ENCODE measurements at places on chromosomes 5 and 9. TPM values are rescaled to one million over a fixed set of nuclear protein-coding genes. Genes with fewer than 3 reads are reported as not detected.

SUSD3 gene
- 3.6 TPM for total RNA-seq

ADAMTS12 gene
- total RNA-seq, result 2.3 TPM

PARP8 gene
- 17.9 TPM for total RNA-seq

PCDHA12 gene
- 3.9 TPM for total RNA-seq

DRD1 gene
- not detected for total RNA-seq

NR4A3 gene
- 8.9 TPM for total RNA-seq

IRX1 gene
- total RNA-seq, result not detected

EMB gene
- total RNA-seq, result 2.6 TPM

SLC46A2 gene
- not detected for total RNA-seq

OR13F1 gene
- total RNA-seq, result not detected

DNA sequence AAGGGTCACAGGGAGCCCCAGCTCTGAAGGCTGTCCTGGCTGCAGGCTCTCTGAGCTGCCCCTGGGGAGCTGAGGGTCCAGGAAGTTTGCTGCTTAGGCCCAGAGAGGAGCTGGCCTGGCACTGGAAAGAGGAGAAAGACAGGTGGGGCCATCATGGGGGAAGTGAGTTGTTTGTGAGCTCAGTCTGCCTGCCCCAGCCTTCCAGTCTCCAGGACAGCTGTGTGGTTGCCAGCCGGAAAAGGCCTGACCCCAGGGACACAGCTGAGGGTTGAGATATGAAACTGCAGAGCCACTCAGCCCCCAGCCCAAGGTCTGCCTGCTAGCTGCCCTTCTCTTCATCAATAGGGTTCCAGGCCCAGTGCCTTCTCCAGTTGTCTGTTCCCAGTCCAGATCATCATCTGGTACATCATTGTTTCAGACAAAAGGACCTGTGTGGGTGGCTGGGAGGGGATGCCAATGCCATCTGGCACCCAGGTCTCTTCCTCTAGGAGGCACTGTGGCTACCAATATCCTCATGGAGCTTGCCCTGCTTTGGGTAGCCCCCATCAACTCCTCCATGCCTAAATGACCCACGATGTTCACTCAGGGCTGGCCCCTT lies 4.3 kb upstream of the DDX41 start:
- no peak overlapping the region for H3K4me3 ChIP-seq
- peaks cover 10% of the 10 kb centered on the region for H3K4me1 ChIP-seq
- no peak overlapping the region for H3K27ac ChIP-seq
- H3K36me3 ChIP-seq, result peaks cover 17% of the 10 kb centered on the region
- H3K27me3 ChIP-seq, result no peaks in the 10 kb centered on the region

DNA sequence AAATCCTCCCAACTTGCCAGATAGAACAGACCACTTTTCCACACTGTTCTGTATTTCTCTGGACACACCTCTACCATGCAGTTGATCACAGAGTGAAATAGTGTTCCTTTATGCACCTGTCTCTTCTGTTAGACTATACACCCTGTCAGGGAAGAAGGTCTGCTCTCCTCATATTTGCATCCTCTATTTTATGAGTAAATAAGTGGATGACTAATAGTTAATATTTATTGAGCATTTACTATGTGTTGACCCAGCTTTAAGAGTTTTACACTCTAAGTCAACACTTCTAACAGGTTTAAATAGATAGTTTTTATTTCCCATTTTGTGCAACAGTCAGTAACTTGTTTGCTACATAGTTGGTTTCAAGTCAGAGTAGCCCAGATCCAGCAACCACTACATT lies 452.8 kb upstream of the MPDZ start:
- no peaks in the 10 kb centered on the region for H3K4me1 ChIP-seq
- H3K27ac ChIP-seq, result no peak overlapping the region

DNA sequence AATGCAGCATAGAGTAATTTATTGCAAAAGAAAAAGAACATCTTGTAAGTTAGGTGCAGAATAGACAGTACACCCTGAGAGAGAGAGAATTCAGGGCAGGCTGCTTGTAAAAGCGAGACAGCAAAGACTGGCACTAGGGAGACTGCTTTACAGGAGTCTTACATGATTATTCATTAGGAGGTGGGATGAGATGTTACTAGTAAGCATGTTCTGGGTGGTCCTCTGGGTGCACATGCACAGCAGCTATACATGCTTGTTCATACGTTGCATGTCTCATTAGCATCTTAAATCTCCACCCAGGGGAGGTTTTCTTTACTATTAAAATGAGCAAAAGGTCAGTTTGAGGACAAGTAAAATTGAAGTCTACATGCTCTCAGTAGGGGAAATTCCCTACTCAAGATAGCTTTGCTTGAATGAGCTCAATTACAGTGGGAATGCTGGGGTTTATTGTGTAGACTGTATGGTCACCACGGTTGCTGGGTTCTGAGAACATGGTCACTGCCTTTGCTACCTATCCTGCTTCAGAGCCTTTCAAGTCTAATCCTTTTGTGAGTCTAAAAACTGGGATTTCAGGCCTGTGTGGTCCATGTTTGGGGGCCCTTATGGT lies 60.6 kb downstream of the RGS7BP start:
- no peak overlapping the region for H3K27ac ChIP-seq
- H3K36me3 ChIP-seq, result no peaks in the 10 kb centered on the region
- no peak for DNase-seq
- no peaks in the 10 kb centered on the region for H3K27me3 ChIP-seq

GRCh38 chr5:156380848-156381247 lies 53.9 kb downstream of the SGCD start:
- no peaks in the 10 kb centered on the region for H3K36me3 ChIP-seq
- no peaks in the 10 kb centered on the region for H3K4me1 ChIP-seq
- no peak overlapping the region for H3K4me3 ChIP-seq
- no peaks in the 10 kb centered on the region for H3K27me3 ChIP-seq

DNA sequence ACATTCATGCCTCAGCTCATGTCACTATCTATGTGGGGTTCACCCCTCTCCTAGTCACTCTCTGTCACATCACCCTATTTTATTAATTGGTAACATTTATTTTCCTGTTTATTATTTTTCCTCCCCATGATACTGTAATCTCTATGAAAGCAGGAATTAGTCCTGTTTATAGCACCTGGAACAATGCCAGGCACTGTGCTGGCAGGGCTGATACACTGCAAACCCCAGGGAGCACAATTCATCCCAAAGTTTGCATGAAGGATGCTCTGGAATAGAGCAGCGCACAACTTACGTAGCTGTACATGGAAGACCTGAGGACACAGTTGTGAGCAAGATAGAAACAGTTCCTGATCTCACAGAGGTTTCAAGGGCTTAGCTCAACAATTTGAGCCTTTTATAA lies 103.2 kb downstream of the NSG2 start:
- H3K27me3 ChIP-seq, result no peaks in the 10 kb centered on the region

DNA sequence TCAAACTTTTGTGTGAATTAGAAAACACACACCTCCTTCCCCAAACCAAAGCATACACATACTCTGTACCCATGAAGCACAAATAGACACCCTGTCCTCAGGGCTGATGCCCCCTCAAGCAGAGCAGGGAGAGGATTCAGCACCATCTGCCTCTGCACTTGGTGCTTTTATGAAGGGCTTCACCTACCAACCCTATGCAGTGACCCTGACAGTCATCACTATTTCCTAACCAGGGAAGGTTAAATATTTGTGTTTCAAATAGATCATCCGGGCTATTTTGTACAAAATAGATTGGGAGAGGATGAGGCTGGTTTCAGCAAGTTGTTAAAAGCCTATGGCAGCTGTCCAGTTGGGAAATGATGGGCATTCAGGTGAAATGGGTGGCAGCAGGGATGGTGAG lies 396.2 kb downstream of the ZSWIM6 start:
- DNase-seq, result no peak
- H3K27ac ChIP-seq, result no peak overlapping the region
- H3K27me3 ChIP-seq, result no peaks in the 10 kb centered on the region
- peaks cover 21% of the 10 kb centered on the region for H3K4me1 ChIP-seq
- no peaks in the 10 kb centered on the region for H3K36me3 ChIP-seq
- H3K4me3 ChIP-seq, result no peak overlapping the region

DNA sequence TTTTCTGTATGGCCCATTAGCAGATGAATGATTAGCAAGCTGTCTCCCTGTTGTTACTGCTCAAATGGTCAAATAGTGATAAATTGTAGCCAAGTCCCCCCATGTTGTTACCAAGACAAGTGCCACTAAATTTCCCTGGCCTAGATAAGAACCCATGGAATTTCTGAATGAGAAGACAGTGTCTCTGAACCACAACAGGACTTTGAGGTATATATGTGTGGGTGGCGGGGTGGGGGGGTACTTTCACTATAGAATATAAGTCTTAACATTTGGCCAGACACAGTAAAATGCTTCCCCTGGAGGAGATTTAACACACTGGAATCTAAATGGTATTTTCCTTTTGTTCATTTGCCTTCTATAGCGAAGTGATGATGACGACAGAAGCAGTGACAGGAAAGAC lies 28.7 kb downstream of the XPA start:
- H3K36me3 ChIP-seq, result peaks cover 41% of the 10 kb centered on the region
- no peaks in the 10 kb centered on the region for H3K4me1 ChIP-seq
- H3K27me3 ChIP-seq, result no peaks in the 10 kb centered on the region
- H3K4me3 ChIP-seq, result no peak overlapping the region
- no peak for DNase-seq
- H3K27ac ChIP-seq, result no peak overlapping the region

- no peaks in the 10 kb centered on the region for H3K27me3 ChIP-seq
- H3K27ac ChIP-seq, result peak overlapping the region; percentile 97
- no peak for DNase-seq
- peaks cover 56% of the 10 kb centered on the region for H3K4me1 ChIP-seq
- H3K4me3 ChIP-seq, result peak overlapping the region; percentile 91
These were observed 1.3 kb downstream of the NIPBL start for GRCh38 chr5:36877667-36878391.

DNA sequence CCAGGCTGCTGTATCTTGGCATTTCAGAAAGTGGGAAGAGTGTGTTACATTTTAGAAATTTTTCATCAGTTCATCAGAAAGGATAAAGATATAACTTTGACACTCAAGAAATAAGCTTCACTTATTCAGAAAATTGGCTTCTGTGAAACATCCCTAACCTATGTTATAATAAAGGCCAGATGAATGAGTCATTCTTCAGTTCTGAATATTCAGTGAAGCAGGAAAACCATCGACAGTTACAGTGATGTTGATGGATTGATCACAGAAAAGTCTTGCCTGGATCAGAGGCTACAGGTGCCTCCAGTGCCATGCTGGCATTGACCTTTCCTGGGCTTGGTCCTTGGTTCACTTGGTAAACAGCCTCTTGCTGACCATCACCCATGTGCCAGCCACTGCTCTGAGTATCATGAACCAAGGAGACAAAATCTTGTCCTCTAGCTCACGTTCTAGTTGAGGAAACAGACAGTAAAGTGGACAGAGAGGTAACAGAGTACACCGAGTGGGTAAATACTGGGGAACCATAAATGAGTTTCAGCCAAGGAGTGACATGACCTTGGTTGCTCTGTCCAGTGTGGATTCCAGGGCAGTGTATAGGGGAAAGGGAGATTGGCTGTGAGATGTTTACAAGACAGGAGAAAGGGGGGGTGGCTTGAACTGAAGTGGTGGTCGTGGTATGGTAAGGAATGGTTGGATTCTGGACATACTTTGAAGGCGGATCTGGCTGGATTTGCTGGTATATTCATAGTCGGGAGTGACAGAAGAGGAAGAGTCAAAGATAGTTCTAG lies 98.6 kb downstream of the AMBP start:
- H3K4me3 ChIP-seq, result no peak overlapping the region
- no peak overlapping the region for H3K27ac ChIP-seq
- no peak for DNase-seq
- peaks cover 3% of the 10 kb centered on the region for H3K4me1 ChIP-seq
- H3K36me3 ChIP-seq, result no peaks in the 10 kb centered on the region
- H3K27me3 ChIP-seq, result no peaks in the 10 kb centered on the region

DNA sequence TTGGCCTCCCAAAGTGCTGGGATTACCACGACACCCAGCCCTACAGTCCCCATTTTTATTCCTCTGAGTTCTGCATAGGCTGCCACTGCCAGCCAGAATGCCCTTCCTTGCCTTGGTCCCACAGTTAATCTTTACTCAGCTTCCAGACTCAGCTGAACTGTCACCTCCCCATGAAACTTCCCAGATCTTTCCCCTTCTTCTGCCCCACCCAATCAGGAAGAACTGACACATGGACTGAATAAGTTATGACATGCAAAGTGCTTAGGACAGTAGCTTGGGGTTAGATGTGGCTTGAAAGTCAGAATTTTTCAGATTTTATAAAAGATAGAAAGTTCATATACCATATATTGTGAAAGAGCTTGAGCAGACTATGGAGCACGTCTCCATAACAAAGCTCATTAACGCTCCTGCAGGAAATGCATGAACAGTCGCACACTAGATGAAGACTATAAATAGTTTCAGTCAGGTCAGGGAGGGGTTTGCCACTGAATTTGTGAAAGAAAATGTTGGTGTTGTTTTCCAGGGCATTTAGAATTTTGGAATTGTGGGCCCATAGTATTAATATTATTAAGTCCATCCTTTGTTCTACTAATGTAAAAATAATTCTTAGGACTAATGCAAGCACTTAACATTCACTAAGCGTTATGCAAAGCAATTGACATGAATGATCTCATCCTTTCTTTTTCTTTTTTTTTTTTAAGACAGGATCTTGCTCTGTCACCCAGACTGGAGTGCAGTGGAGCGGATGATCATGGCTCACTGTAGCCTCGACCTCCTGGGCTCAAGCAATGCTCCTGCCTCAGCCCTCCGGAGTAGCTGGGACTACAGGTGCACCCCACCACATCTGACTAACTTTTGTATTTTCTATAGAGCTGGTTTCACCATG lies 36.1 kb upstream of the DENND1A start:
- H3K4me3 ChIP-seq, result no peak overlapping the region
- H3K27ac ChIP-seq, result no peak overlapping the region
- no peaks in the 10 kb centered on the region for H3K27me3 ChIP-seq
- no peaks in the 10 kb centered on the region for H3K4me1 ChIP-seq
- no peak for DNase-seq

- H3K27me3 ChIP-seq, result no peaks in the 10 kb centered on the region
- no peaks in the 10 kb centered on the region for H3K36me3 ChIP-seq
- DNase-seq, result no peak
- no peak overlapping the region for H3K4me3 ChIP-seq
These were observed 70.8 kb downstream of the FAT2 start for GRCh38 chr5:151520294-151520693.

GRCh38 chr5:156340893-156341292 lies 13.9 kb downstream of the SGCD start:
- H3K27me3 ChIP-seq, result no peaks in the 10 kb centered on the region
- H3K4me1 ChIP-seq, result no peaks in the 10 kb centered on the region
- DNase-seq, result no peak
- no peaks in the 10 kb centered on the region for H3K36me3 ChIP-seq

DNA sequence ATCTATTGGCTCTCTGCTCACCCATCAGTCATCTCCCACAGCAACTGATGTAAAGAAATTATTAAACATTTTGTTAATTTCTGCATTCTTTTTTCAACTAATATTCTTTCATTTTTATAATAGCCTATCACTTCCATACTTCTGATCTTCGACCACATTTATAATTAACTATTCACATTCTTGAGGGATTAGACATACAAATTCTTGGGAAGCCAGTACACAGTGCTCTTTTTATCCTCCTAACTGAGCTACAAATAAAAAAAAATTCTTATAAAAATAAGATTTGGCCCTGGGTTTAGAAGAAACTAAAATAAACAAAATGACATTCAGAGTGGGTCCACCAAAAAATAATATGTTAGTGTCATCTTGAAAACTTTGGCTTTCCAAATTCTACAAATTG lies 103.7 kb upstream of the ITGA1 start:
- H3K27ac ChIP-seq, result no peak overlapping the region
- H3K4me1 ChIP-seq, result no peaks in the 10 kb centered on the region
- no peak overlapping the region for H3K4me3 ChIP-seq
- no peak for DNase-seq
- H3K36me3 ChIP-seq, result no peaks in the 10 kb centered on the region

GRCh38 chr9:95930277-95930676 lies 54.8 kb downstream of the ERCC6L2 start:
- H3K27ac ChIP-seq, result no peak overlapping the region
- no peak for DNase-seq
- H3K4me1 ChIP-seq, result no peaks in the 10 kb centered on the region
- no peaks in the 10 kb centered on the region for H3K27me3 ChIP-seq
